ENCODE measurements at places on chromosomes 13 and 19. TPM values are rescaled to one million over a fixed set of nuclear protein-coding genes. Genes with fewer than 3 reads are reported as not detected.

The S1PR2 gene
- polyA plus RNA-seq = 29.6 TPM

The SERPINE3 gene
- not detected for polyA plus RNA-seq

The ZNF440 gene
- 3.7 TPM for polyA plus RNA-seq

- DNase-seq = no peak
These were observed 968 bp downstream of the RAVER1 start for GRCh38 chr19:10332158-10332964.

- no peak for DNase-seq
These were observed 312.5 kb downstream of the OLFM4 start for GRCh38 chr13:53341144-53341510.

DNA sequence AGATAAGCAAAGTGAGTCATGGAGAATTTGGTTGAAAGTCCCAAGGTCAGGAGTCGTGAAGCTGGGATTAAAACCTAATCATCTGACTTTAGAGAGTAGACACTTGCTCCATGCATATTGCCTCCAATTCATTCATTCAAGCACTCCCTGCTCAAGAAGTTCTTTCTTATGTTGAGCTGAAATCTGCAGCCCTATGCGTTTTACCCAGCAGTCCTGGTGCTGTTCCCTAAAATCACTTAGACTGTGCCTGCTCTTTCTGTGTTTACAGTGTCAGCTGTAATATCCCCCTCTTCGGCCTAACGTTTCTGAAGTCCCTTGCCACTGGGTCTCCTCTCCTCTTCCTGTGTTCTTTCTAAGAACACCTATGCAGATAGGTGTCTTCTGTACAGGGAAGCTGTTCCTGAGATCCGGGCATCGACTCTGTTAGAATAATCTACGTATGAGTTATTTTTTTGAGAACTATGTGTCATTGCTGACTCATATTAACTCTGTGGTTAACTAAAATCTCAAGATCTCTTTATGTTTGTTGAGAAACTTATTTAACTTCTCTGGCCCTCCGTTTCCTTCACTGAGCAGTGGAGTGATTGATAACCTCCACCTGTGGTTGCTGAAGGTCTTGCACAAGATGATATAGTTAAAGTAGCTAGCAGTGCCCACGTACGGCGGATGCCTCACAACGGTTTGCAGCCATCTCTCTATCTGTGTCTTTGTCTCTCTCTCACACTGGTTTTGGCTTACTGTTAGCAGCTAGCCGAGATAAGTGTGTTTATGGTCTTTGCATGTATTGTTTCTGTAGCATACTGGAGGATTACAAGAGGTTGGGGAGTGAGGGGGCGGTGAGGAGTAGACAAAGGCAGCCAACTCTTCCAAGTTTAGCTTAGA is 4.7 kb downstream of the ALOX5AP start:
- peak; percentile 90 for DNase-seq

DNA sequence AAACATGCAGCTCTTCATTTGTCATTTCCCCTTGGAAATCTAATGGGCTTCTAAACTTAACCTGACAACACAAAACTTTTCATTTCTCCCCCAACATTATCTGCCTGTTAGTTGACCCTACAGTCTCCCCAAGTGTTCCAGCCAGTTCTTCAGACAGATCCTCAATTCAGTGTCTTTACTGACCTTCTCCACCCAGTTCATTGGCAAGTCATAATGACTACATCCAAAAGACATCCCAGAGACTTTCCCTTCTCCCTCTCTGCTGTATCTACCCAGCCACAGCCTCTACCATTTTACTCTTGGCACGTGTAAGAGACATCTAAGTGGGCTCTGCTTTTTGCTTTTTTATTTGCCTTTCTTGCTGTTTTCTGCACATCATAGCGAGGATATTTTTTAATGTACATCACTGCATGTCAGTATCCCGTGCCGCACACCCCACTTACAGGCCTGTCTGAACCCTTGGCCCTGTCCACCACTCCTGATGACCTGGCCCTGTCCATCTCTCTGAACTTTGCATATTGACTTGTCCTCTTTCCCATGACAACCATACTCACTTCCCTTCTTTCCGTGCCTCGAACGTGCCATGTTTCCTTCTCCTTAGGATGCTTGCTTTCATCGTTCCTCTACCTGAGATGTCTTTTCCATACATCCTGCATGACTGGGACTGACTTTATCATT is 391.9 kb downstream of the IRS2 start:
- peak; percentile 44 for DNase-seq

GRCh38 chr19:18059297-18059696 is 27.4 kb downstream of the IL12RB1 start:
- no peak for DNase-seq

DNA sequence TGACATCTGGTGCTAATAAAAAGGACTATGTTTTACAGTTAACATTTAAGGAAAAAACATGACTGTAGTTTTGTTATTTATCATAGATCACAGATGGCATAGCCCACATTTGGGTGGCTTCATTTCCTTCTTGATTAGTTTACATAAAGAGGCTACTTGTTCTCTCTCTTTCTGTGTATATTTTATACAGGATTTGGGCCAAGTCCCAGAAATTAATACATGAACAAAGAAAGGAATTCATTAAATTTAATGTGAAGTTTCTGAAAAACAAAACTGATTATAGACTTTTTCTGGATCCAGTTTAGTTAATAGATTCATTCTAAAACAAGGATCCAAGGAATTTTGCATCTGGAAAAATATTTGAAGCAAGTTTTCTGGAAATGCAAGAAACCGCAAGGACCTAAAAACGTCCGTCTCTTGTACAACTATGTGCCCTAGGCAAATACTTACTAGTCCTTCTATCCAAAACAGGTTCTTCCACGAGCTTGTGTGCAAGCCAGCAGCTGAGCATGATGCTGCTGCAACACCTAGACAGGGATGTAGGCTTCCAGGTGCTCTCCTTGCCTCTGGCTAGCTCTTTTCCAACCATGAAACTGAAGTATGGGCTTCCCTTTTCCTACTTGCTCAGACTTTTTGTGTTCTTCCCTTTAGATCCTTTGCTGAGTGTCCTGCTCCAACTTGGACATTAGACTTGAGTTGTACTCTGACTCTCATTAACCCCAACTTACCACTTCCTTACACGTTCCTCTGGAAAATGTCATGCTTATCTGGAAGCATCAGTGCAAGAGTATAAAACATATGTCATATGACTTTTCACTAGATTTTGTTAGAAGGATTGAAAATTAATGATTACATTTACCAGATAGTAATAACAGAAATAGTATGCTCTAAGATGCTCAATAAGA is 161.5 kb upstream of the STARD13 start:
- no peak for DNase-seq

- DNase-seq = no peak
These were observed 284.1 kb upstream of the SOX21 start for GRCh38 chr13:94996445-94996844.

- DNase-seq = peak; percentile 30
These were observed 1.8 kb downstream of the PCDH17 start for GRCh38 chr13:57633141-57633949.

DNA sequence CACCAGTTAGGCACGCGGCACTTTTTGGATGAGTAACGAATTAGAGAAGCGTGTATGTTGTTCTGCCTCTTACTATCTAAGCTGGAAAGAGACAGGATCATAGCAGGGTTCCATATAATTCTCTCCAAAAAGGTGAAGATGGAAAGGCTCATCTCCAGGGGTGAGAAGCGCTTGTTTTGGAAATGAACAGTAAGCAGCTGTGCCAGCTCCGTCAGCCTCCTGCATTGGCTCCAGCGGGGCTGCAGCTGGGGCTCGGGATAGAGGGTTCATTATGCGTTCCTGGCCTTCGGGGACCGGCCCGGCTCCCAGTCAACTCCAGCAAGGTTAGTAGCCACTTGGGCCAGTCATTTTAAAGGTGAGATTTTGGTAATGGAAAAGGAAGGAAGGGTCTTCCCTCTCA is 155.5 kb downstream of the COL4A1 start:
- DNase-seq = no peak

DNA sequence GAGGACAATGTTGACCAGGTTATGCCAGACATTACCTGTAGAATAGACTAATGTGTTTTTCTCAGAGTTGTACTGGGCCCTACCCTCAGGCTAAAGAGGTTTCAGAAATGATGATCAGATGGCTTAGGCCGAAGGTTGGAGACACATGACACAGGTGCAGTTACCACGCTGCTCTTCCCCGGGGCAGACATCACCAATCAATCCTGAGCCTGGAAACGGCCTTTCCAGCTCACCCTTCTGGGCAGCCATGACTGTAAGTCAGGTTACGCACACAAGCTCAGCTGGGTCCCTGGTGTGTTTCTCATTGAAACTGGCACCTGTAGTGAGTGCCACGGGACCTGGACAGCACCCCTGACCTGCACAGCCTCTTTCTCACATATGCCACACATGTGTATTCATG is 299.3 kb downstream of the UQCRFS1 start:
- DNase-seq = no peak
